ENCODE measurements at places on chromosomes 1 and 21.

DNA sequence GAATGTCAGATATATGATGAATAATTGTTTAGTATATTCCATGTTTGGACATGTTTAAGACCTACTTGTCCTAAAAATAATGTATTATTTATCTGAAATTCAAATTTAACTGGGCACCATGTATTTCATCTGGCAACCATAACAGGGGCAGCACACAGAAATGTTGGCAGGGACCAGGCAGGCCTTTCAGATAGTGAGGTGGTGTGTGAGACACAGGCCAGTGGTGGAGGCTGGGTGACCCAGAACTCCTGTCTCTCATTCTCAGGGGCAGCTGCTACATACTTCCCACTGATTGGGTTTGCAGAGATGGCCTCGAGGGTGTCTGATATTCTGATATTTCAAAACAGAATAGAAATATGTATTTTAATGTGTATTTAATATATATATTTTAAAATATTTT lies 1.3 kb upstream of the FASLG start:
- DNase-seq = no peak

DNA sequence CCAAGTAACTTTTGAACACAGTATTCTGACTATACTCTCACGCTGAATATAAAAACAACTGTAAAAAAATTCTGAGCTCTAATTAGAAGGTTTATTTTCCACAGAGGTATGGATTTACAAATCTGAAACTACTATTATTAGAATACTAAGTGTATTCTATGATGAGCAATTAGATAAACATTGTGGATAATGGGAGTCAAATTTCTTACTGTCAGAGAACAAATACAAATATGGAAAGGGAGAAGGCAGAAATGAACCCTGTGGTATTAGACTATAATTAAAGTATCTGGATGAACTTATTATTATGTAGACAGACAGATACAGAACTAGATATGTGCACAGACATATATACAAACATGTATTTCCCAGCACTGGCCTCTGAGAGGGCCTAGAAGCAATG lies 22.6 kb downstream of the ALDH9A1 start:
- no peak for DNase-seq

DNA sequence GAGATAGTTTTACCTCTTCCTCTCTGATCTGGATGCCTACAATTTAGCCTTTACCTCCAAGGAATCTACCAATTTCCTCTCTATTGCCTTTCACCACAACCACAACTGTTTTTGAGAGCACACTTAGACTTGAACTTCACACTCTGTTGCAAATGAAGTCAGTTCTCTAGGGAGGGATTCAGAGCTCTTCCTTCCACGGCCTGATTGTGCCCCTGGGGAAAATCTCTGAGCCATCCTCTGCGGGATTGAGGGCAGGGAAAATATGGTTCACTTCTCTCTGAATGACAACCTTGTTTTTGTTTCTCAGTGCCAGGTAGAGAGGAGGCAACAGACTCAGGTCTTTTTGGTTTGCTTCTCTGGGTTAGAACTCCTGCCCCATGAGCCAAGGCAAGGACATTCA lies 35.4 kb upstream of the BCL10 start:
- DNase-seq = no peak

DNA sequence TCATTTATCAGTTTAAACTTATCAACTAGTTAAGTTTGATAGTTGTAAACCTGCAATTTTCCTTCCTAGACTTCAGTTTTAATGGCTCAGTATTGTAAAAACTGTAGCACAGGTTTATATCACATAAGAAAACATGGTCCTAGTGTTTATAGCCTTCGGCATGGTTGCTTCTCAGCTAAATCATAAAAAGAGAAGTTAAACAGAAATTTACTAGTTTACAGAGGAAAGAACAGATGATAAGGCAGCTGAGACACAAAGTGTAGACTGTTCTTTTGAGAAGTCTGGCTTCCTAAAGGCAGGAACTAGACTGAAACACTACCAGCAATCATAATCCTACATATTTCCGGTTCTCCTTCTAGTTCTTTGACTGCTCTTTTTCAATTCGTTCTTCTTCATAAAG lies 39.8 kb downstream of the WNT2B start:
- no peak for DNase-seq

Data from NCI-H1694 treated with DMSO at 0.1 percent for 48 hours (cell line).